ENCODE measurements at places on chromosomes 2 and 18. TPM values are rescaled to one million over a fixed set of nuclear protein-coding genes. Genes with fewer than 3 reads are reported as not detected.

DNA sequence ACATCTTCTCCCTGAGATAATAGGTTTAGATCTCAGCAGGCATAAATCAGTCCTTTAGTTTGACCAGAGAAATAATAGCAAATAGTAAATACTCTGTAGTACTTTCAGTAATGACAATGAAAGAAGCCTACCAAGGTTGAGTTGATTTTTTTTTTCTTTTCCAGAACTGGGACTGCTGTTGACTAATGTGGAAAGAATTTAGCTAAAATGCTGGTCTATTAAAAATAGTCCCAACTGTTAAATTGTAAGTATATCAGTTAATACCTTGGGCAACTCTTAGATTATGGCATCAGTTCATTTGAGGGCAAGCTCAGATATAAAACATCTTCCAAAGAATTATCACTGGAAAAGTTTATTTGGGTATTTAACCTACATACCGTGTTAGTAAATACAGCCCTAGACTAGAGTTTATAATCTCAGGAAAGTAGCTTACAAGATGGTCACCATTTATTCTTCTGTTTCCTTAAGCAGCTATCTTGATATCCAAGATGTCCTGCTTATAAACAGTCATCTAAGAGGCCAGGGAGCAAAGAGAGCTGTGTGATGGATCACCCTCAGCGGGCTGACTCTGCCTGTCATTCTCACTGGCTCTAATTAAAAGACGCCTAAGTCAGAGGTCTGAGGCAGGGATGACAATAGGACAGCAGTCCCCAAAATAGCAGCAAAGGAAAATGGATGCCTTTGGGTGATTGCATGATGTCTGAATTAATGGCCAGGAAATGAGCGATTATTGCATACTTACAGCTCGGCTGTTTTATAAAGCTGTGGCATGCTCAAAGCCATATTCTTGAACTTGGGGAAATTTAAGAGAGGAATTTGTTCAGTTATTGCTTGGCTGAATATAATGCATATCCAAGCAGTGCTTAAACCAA lies 121.3 kb downstream of the MTX2 start:
- H3K27me3 ChIP-seq: no peaks in the 10 kb centered on the region
- no peak overlapping the region for H3K27ac ChIP-seq

The COL4A4 gene
- total RNA-seq: 1.9 TPM

The IL36G gene
- 0.32 TPM for total RNA-seq

The ACMSD gene
- not detected for total RNA-seq

GRCh38 chr2:119232666-119232993 lies 9.0 kb downstream of the STEAP3 start:
- no peak overlapping the region for H3K4me3 ChIP-seq
- H3K4me1 ChIP-seq: peaks cover 53% of the 10 kb centered on the region
- H3K27me3 ChIP-seq: no peaks in the 10 kb centered on the region
- no peak for DNase-seq
- no peaks in the 10 kb centered on the region for H3K36me3 ChIP-seq

GRCh38 chr2:162118166-162119031 lies 33.6 kb downstream of the GCG start:
- no peaks in the 10 kb centered on the region for H3K27me3 ChIP-seq
- H3K27ac ChIP-seq: no peak overlapping the region
- no peak for DNase-seq
- peaks cover 6% of the 10 kb centered on the region for H3K4me1 ChIP-seq
- H3K4me3 ChIP-seq: no peak overlapping the region
- H3K36me3 ChIP-seq: peaks cover 11% of the 10 kb centered on the region

- no peak for DNase-seq
- no peaks in the 10 kb centered on the region for H3K27me3 ChIP-seq
- peaks cover 12% of the 10 kb centered on the region for H3K4me1 ChIP-seq
- no peak overlapping the region for H3K4me3 ChIP-seq
- no peak overlapping the region for H3K27ac ChIP-seq
- H3K36me3 ChIP-seq: no peaks in the 10 kb centered on the region
Measured at GRCh38 chr18:54173250-54173649, 51.2 kb downstream of the MBD2 start.

- no peak overlapping the region for H3K4me3 ChIP-seq
- no peak for DNase-seq
- no peaks in the 10 kb centered on the region for H3K36me3 ChIP-seq
- H3K27me3 ChIP-seq: no peaks in the 10 kb centered on the region
Measured at GRCh38 chr2:190636361-190636760, 12.5 kb upstream of the NAB1 start.

The ZSWIM2 gene
- not detected for total RNA-seq

Measured in WTC11 (cell line).